ENCODE measurements at places on chromosomes 11 and 22.
A peak's percentile ranks its signal among the peaks of the same experiment; 100 is the strongest.

GRCh38 chr22:18069041-18069440, 8.7 kb upstream of the PEX26 start:
- no peak for DNase-seq

GRCh38 chr11:78733031-78733430, 158.4 kb upstream of the NARS2 start:
- DNase-seq = no peak

GRCh38 chr11:123475469-123475868, 45.4 kb downstream of the GRAMD1B start:
- no peak for DNase-seq

- no peak for DNase-seq
These were observed 484.5 kb downstream of the MN1 start for GRCh38 chr22:27317096-27317495.

- no peak for DNase-seq
These were observed 268.5 kb downstream of the NTM start for GRCh38 chr11:131638889-131639288.

GRCh38 chr11:102309621-102310541, 7.4 kb upstream of the BIRC3 start:
- DNase-seq = no peak

DNA sequence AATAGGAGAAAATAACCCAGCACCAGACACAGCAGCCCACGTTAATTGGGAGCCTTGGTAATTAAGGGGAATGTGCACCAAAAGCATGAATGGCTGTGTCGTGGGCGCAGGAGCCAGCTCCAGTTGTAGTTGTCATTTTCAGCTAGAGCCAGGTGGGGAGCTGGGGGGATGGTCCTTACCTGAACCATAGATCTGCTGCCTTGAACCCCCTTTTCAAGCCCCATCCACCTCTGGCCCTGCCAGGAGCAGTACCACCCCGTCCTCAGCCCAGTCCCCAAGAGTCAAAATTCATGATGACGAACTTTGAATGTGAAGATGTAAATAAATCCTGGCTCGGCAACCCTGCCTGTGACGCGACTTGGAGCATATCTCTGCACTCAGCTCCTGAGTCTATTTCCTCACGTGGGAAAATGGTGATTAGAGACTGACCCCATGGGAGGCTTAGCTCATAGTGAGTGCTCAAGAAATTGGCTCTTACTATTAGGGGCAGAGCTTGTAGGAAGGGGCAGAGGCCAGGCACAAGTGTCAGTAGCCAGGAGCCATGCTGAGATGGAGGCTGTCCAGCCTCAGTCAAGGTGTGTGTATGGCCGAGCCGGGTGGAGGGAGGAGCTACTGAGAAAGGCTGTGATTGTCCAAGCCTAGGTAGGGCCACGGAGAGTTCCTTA, 794 bp upstream of the FXYD6 start:
- no peak for DNase-seq

GRCh38 chr22:31096657-31097279, 10.6 kb downstream of the SELENOM start:
- no peak for DNase-seq

GRCh38 chr11:133911171-133911570, 45.6 kb downstream of the IGSF9B start:
- no peak for DNase-seq

- DNase-seq = peak; percentile 44
These were observed 3.8 kb upstream of the FDX1 start for GRCh38 chr11:110425751-110426545.

DNA sequence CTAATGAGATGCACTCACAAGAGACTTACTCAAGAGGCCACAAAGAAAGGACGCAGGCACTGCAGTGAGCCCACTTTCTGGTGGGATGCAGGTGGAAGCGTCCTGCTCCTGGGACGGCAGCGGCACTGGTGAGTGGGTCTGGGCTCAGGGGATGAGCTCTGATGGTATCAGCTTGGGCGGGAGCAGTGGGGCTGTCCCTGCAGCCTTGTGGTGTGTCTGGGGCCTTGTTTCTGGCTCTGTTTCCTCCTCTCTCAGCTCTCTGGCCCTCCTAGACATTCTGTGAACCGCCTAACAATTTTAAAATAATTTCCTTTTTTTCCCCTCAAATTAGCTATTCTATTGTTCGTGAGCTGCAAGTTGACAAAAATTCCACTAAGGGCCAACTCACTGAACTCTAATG, 8.8 kb upstream of the ST14 start:
- DNase-seq = no peak

DNA sequence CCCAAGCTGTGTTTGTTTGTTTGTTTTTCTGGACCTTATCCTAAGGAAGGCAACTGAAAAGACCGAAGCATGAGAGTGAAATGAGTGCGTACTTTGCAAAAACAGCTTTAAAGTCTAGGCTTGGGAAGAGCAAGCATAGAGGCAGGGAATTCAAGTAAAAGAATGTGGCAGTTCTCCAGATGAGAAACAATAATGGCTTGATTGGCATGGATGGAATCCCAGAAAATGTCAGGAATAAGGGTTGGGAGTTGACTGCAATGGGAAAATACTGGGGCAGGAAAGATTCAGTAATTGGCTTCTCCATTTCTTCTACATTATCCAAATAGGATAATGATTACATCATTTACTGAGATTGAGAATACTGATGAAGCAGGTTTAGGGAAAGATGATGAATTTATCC, 17.5 kb downstream of the SAAL1 start:
- no peak for DNase-seq

- no peak for DNase-seq
These were observed at the start of gene STK33 for GRCh38 chr11:8593935-8594909. STK33 (minus strand) TSS chr11:8594228; CDS start chr11:8474905, 119,323 bp downstream.

DNA sequence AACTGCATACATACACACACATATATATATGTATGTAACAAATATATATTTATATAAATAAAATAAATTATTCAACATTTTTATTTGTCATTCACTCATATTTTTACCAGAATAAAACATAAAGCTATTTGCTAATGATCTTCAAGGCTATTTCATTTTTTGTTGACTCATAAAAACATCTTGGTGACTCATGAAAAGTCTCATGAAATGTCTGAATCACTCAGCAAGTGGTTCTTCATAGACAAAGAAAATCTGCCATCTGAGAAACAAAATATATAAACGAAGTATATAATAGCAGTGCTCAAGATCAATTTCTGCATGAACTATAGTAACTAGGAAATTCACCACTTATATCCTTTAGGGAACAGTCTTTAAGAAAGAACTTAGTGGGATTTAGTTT, 764.8 kb upstream of the FAT3 start:
- no peak for DNase-seq

DNA sequence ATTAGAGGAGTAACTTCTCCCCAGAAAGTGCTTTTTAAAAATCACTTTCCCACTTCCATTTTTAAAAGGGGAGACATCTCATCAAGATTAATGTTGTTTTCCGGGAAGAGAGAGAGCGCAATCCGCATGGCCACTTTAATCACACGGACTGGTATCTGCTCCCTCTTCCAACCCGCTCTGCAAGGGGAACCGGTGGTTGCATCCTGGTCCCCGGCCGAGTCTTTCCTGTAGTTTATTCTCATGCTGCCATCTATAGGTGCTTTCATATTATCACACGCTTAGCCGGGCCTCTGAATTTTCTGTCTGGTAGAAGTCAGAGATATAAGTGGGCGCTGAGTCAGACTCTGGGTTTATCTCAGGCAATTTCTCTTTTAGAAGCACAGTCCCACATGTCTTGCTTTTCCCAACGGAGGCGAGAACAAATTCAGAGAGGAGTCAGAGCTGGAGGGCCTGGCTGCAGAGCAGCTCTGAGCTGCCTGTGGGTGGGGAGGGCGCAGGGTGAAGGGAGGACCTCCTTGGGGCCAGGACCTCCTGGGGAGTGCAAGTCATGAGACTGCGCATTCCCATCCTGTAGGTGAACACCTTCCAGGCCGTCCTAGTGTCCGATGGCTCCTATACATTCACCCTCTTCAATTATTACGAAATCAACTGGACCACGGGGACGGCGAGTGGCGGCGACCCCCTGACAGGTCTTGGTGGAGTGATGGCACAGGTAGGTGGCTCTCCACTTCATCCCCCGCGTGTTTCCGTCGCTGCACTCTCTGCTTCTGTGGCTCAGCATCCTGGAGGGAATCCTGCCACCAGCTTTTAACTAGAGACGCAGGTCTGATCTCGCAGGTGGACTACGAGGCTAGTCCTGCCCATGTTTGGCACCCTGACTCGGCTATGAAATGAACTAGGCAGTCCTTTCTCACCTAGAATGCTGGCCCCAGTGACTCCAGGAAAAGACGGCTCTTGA, 11.7 kb downstream of the TECTA start:
- DNase-seq = no peak

- DNase-seq = no peak
These were observed 9.9 kb upstream of the SLC37A2 start for GRCh38 chr11:125053167-125053566.

- no peak for DNase-seq
These were observed 147.7 kb upstream of the SEZ6L start for GRCh38 chr22:26021516-26021915.

DNA sequence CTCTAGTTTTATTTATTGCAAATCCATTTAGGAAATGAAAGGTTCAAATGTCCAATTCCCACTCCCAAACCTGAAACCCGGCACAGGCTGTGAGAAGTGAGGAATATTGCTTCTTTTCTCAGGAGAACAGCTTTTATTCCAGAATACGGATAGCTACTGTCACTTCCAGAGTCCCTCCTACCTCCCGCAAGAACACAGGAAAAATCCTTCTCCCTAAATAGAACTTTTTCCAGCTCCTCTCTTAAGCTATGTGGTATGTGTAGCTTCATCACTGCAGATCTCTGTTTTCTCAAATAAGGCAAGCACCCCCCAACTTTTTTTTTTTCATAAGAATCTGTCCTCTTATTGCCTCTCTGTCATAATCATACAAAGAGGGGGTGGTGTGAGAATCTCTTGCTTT, 126.8 kb downstream of the LARGE1 start:
- DNase-seq = no peak

GRCh38 chr11:32312865-32313403, 122.4 kb downstream of the WT1 start:
- no peak for DNase-seq

DNA sequence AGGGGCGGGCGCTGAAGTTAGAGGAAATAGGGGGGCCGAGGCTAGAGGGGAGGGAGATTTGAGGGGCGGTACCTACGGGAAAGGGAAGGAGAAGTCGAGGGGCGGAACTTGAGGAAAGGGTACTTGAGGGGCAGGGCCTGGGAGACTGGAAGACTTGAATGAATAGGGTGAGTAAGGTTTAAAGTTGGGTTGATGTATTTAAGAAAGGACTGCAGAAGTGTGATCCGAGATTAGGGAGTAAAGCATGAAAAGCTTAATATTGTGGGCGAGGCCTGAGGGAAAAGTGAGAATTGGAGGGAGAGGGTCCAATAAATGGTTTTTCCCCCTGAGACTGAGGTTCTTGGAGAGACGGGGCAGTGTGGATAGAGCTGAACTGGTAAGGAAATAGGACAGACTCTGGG, 723 bp downstream of the HSCB start:
- DNase-seq = no peak

- DNase-seq = no peak
These were observed 3.6 kb downstream of the DUSP8 start for GRCh38 chr11:1568441-1568911.

- DNase-seq = no peak
These were observed 285.9 kb downstream of the TBC1D22A start for GRCh38 chr22:47048123-47049077.

DNA sequence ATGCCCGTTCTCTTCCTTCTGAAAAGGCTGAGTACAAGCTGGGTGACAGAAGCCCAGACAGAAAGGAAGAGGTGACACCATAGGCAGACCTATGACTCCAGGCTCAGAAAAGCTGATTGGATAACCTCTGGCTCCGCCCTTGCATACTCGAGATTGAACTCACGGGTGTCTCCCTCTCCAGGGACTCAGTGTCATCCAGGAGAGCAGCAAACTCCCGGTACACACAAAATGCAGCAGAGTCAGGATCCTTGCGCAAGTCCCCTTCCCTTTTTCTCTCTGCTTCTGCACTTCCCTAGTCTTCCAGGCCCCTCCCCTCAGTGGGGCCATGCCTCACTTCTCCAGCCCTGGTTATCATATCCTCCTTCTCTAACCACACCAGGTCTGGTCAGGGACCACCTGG, 9.8 kb downstream of the SCN4B start:
- no peak for DNase-seq

DNA sequence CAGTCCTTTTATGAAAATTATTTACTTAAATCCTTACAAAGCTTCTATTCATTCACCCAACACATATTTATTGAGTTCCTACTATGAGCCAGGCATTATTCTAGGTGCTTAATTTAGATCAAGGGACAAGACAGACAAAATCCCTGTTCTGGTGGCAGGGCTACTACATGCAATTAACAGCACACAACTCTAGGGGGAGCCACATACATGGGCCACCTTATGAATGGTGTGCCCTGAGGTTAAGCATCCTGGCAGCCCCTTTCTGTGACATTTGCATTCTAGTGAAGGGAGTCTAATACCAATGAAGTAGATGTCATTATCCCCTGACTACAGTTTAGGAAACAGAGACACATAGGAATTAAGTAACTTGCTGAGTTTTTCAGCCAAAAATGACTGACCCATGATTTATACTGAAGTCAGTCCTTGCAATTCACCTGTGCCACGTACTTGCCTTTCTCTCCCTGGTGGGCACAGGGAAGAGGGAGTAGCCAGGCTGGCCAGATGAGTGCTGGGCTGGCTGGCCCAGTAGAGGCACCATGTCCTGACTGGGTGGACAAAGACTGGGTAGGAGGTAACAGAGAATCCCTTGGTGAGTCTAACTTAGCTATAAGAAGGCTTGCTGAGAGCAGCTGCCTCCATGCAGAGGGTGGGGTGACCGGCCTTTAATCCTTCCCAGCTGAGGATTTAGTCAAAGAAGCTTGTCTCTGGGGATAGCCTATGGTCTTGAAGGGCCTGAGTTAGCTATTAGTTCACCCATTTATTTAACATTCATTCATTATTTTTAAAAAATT, 52.0 kb upstream of the ELF5 start:
- DNase-seq = no peak

- no peak for DNase-seq
These were observed 40.0 kb downstream of the CSF2RB start for GRCh38 chr22:36953239-36954080.

GRCh38 chr11:31805629-31806185, 5.4 kb downstream of the PAX6 start:
- no peak for DNase-seq

- DNase-seq = no peak
These were observed 7.8 kb upstream of the RRM1 start for GRCh38 chr11:4086575-4087353.

DNA sequence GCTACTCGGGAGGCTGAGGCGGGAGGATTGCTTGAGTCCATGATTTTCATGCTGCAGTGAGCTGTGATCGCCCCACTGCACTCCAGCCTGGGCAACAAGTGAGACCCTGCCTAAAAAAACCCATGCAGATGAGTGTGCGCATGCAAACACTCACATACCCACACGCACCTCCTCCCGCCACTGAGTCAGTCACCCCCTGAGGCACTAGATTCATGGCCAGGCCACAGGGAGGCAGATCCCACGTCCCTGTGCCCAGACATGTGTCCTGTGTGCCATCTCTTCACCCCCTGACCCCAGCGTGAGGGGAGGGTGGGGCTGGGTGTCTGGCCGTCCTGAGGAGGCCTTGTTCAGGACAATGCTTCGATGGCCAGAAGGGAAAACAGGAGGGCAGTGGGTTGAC, 15.5 kb downstream of the RELT start:
- DNase-seq = no peak

Data from AG09319 (cell line).